WTC11 (cell line): ENCODE measurements at places on chromosomes 16 and 17.

DNA sequence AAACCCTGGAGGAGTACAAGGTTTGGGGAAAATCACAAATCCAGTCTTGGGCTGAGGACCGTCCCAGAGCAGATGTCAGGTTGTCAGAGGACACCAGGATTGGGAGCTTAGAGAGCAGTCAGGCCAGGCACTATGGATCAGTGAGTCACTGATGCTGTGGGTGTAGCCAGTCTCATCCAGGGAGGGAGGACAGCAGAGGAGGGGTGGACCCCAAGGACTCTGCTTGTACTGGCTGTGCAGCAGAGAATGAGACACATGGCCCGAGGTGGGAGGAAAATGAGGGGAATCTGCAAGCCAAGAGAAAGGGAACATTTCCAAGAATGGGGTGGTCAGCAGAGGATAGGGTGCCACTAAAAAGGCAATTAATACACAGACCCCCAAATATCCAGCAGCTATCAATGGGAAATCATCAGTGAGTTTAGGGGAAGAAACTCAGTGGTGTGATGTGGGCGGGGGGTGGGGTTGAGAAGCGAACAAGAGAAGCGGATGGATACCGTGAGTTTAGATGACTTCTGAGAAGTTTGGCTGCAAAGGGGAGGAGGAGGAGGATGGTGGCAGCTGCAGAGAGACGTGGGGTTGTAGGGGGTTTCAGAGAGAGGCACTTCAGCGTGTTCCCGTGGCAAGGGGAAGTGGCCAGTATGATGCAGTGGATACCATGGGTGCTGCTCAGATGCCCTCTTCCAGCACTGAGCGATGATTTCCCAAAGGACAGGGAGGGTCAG, 43.9 kb downstream of the ARHGAP27 start:
- DNase-seq: no peak

DNA sequence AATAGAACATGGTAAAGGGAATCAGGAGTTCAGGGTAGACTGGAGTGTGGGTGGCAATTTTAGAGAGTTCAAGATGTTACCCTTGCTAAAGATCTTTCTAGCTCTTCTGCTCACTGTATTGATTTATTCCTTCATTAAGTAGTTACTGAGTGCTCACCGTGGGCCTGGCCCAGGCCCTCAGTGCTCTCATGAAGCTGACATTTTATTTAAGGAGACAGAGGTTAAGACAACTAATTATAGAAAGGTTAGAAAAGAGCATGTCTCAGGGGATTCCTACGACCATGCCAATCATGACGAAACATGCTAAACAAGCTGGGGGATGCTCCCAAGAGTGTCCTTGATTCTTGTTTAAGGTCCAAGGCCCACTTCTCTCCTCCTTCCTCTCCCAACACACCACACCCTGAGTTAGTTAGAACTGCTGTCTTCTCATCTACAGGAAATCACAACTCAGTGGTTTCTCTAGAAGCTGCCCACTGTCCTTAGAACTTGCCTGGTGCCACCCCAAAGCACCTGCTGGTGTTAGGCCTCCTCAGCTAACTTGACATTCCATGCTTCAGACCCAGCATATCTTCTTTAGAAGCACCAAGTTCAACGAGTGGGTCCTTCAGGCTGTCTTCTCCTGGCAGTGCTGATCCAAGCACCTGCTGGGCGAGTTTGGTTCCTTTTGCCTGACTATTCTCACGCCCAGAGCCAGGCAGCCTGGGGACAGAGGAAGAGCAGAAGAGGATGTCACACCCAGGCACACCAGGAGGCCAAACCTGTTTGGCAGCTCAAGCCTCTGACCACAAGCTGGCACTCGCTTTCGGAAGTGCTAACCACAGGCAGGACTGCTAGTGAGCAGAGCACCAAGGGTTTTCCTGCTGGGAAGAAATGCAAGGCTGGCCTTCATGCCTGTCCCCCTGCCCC, 79.0 kb downstream of the GAS7 start:
- DNase-seq: no peak

DNA sequence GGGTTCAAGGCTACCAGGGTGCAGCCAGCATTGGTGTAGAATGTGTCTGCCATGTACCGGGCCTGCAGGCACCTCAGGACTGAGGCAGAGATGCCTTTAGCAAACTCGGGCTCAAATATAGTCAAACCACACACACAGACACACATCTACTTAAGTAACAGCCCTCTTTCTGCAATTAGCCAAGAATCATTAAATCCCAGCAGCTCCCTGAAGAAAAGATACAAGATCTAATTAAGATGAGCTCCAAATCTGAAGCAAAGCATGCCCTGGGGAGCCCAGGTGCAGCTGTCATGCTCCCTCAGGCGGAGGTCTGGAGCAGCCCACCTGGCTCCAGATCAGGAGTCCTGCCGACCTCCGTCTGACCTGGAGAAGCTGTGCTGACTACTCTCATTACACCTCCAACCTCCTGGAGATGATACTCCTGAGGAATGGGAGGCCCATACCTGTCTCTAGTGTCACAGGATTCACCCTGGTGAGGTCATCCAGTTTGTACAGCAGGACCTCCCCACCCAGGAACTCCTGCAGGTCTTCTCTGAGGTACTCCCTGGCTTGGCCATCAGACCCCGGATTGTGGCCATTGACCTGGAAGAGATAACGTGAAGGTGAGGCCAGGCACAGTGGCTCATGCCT, 6.9 kb downstream of the MYO19 start:
- no peak for DNase-seq

DNA sequence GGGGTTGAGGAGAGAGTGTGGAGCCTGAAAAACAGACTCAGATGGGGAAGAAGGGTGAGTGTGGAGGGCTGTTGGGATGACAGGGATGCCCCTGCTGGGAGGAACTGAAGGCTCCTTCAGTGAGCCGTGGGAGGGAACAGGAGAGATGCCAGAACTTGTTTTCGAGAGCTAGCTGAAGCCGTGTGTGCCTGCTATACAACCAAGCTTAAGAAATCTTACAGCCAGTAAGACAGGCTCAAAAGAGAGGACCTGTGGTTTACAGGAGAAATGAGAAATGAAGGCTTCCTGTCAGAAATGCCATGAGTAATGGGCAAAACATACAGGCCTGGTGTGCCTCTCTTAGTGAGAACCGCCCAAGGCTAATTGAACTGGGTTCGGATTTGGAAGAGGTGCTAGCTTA, 99.6 kb downstream of the SPACA3 start:
- no peak for DNase-seq

- DNase-seq: no peak
These were observed 211.5 kb upstream of the ASIC2 start for GRCh38 chr17:33504571-33504970.

DNA sequence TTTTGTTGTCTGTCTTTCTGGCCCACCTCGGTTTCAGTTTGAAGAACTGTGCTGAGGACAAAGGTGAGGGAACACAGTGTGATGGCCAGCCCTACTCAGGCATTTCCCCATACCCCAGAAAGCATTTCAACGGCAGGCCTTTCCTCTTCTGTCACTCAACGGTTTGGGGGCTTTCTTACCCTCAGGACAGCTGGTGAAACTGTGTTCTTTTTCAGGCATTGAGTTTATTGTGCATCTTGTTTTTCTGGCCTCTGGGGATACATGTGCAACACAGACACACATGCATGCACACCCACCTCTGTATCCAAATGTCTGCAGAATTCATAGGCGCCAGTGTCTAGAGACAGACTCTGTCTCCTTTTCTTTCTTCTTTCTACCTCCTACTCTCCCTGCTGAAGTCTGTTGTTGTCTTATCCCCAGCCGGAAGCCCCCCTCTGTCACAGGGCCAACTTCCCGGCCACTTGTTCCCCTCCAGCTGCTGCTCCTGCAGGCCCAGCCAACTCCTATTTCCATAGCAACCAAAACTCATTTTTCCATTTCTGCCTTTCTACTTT, 17.0 kb downstream of the CHD9 start:
- DNase-seq: no peak

DNA sequence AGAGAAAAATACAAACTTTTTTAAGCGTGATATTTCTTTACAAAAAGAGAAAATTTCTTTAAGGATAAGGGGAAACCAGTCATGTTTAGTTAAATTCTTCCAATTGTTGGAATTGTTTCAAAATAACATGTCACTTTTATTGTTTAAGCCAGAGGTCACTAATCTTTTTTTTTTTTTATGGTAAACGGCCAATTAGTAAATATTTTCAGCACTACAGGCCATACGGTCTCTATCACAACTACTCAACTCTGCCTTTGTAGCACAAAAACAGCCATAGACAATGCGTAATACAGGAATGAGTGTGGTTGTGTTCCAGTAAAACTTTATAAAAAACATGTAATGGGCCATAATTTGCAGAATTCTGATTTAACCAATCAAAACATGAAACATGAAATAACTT, 401.4 kb downstream of the GRIN2A start:
- DNase-seq: no peak
